ENCODE measurements at places on chromosomes 5 and 9.

GRCh38 chr9:15243081-15243480 lies 63.9 kb downstream of the TTC39B start:
- no peak for DNase-seq

DNA sequence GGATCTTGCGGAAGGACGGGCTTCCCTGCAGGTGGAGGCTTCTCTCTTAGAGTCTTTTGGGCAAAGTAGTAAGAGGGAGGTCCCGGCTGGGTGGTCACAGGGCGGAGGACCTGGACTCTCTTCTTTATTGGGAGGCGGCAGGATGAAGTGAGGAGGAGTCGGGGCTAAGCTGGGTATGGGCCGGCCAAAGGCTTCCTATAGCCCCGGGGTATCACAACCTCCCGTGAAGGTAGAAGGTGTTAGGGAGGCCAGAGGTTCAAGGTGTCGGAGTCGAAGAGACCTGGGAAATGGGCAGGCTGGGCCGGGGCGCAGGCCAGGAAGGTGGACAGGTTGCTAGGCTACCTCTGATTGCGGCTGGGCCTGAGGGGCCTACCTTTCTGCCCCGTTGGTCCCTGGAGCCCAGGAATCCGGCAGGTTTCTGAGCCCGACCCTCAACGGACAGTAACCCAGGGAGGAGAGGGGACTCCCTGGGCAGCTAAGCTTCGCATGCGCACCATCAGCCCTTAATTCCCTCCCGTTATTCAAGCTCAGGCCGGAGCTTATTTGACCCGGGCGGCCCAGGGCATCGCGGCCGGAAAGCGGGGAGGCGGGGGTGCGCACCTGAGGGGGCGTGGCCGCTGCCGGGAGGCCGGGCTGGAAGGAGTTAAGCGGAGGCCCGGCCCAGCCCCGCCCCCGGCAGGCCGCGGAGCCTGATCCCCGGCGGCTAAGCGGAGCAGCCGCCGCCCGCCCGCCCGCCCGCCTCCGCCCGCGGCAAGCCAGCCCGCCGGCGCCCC lies at the start of gene TESK1:
Gene TESK1, plus strand, starts transcription at position 685 of the 773 bp plus-strand sequence. CDS start 358 bp downstream, outside the sequence.
- DNase-seq = peak; percentile 85

- no peak for DNase-seq
These were observed 213.4 kb downstream of the MARCHF11 start for GRCh38 chr5:15966066-15966640.

- no peak for DNase-seq
These were observed 565.5 kb downstream of the ZNF608 start for GRCh38 chr5:124180875-124181461.

- DNase-seq = no peak
These were observed 409.2 kb downstream of the CETN3 start for GRCh38 chr5:90000351-90000750.

- peak; percentile 32 for DNase-seq
These were observed 84.0 kb upstream of the NEURL1B start for GRCh38 chr5:172556971-172557461.

DNA sequence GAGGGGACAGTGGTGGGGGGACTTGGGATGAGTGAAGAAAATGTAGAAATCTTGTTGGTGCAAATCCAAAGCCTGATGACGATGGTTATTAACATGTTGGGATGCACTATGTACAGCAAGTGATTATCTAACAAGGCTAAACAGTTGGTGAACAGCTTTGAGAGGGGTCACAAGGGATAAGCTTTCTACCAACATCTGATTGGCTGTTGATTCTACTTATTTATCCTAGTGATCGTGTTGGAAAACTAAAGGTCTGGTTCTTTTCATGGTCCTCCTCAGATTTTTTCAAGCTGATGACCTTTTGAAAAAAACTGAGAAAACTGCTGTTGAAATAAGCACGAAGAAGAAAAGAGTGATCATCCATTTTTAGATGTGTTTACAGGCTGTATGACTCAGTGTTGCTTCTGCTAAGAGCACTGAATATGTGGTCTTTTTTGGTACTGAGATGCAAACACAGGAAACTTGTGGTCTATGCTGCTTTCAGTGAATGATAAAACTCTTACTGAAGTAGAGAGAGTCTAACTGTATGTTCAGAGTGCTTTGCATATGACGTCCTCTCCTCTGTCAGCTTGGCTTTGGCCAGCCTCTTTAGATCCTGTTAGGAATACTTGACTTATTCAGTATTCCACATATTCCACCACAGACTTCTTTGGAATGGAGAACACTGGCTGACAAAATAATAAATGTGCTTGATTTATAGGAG lies 174.8 kb downstream of the SLF1 start:
- DNase-seq = no peak

DNA sequence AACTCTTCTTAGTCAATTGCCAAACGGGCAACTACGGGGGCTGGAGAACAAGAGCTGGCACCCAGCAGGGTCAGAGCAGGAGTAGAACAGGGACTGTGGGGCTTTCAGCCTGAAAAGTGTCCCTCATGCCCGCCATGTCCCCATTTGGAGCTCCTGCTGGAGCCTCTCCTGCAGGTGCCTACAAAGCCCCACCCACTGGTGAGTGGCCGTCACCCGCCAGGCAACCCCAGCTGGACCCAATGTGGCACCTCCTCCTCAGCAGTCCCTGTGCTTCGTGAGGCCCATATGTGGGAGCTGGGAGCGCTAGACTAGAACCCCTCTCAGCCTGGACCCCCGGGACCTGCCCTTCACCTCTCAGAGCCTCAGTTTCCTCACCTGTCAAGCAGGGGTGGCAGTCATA lies 40.9 kb downstream of the VAV2 start:
- DNase-seq = no peak

DNA sequence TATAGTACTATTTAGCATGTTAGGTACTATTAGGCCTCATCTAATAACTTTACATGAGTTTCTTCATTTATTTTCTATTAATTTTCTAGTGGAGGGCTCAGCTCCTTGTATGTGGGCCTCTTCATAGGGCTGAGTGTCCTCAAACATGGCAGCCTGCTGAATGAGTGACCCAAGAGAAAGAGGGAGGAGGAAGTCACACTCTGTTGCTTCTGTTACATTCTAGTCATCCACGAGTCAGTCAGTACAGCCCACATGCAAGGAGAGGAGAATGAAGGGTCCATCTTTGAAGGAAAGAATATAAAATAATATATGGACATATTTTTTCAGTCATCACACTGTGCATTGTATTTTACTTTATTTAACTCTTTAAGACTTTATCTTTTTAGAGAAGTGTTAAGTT lies 66.6 kb upstream of the NR3C1 start:
- DNase-seq = no peak

DNA sequence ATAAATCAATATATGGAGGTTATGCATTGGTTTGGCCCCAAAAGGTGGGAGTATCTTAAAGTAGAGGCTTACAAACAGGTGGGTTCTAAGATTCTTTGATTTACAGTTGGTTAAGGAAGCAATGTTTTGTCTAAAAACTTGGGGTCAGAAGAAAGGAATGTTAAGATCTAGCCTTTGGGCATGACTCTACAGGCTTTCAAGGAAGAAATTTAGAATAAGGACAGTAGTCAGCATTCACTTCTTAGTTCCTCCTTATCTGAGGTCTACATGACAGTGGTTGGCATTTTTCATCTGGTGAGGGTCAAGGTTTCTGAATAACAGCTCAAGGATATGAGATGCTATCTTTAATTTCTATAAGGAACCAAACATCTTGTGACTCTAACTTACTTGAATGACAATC lies 122.8 kb downstream of the CAMK4 start:
- no peak for DNase-seq

DNA sequence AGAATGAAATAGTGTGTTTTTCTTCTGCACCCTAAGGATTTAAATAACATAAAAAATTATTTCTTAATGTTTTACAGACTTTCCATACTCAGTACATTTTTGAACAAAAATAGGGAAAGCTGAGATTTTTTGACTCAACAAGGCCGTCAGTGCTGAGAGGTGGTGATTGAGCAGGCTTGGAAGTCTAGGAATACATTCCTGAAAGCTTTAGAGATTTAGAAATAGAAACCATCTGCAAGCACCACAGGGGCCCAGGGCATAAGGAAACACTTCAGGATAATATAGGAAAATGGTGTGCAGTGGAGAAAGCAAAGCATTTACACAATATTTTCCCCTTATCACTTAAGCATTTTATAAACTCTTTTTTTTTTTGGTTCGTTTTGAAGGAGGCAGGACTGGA lies 5.2 kb downstream of the BASP1 start:
- no peak for DNase-seq

- DNase-seq = no peak
These were observed 567.7 kb downstream of the CAAP1 start for GRCh38 chr9:26324786-26325443.

- no peak for DNase-seq
These were observed 27.7 kb downstream of the SKP1 start for GRCh38 chr5:134148986-134149539.

DNA sequence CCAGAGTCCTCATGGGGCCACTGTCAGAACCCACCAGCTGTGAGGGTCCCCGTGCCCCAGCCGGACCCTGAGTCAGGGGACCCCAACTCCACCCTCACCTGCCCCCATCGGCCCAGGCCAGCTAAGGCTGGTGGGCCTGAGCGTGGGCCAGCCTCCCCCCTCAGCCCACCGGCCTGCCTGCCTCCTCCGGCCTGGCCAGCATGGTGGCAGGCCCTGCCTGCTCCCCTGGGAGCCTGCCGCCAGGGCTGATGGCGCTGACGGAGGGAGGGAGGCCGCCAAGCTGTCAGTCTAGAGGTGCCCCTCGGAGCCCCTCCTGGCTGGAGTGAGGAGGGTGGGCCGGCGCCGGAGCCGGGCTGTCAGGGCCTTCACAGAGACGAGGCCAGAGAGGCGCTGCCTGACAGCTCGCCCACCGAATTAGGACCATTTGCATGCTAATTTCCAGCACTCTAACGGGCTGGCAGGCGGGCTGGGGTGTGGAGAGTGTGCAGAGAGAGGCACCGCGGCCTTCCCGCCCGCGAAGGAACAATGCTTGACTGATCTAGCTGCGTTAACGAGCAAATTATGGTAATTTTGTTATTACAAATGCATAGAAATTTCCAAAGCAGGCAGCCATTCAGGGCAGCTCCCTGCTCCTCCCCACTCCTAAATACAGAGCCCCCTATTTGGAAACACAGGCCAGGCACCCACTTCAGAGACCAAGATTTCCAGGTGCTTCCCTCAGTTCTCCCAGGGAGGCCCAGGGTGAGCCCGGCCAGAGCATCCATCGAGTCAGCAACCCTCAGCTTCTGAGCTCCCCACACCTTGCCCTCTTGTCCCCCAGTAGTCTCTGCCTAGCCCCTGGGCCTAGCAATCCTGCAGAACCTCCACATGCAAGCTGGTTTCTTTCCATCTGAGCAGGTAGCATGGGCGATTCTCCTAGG lies 169.3 kb downstream of the PAX5 start:
- peak; percentile 42 for DNase-seq

DNA sequence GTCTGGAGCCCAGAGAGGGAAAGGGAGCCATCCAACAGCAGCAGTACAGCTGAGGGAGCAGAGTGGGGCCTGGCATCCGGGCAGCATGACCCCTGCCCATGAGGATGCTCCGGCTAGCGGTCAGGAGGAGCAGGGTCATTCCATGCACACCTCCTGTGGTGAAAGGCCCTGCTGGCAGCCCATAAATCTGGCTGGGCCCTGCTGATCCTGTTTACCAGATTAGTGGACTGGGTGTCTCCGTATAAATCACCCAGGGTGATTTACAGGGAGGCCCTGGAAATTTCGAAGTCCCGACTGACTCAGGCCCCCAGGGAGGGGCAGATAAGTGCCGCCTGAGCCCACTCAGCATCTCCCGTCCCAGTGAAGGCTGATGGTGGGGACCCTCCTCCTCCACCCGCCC lies 117.6 kb upstream of the HAND1 start:
- no peak for DNase-seq

DNA sequence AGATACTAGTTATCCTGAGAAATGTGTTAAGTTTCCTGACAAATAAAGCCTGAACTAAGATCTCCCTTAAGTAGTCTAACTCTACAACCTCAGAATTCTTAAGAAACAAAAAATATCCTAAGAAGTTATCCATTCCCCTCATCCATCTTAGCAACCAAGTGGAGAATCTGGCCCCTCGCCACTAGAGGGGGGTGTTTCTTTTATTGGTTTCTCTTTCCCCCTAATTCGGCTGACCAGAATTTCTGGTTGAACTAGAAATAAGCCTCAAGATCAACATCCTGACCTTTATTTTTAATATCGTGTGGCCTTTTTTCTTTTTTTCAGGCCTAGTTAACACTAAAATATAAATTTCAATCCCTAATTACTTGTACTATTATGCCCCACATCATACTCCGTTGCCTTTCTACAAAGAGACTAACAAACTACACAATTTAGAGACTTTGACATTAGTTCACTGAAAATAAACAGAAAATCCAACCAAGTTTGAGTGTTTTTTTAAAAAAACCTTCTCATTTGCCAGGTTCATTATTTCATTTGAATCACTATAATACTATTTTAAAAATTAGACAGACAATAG lies 14.3 kb upstream of the NR4A3 start:
- peak; percentile 60 for DNase-seq

GRCh38 chr5:535846-536698 lies 11.8 kb upstream of the SLC9A3 start:
- DNase-seq = no peak

DNA sequence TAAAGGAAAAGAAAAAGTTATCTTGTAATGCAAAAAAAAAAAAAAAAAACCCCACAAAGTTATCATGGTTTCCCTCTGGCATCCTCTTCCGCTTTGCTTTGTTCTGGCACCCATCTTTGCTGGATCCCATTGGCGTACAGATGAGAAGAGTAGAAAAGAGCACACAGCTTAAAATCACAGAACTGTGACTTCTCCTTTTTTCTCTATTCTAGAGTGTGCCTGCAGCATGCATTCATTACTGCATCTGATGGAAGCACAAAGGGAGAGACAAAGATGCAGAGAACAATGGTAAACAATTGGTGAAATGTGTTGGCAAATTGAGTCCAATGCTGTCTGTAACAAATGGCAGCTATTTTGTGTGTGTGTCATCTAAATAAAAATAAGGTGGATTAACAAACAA lies 440.8 kb upstream of the PIK3R1 start:
- DNase-seq = peak; percentile 17

GRCh38 chr5:64835266-64835665 lies 66.5 kb downstream of the CWC27 start:
- DNase-seq = no peak

DNA sequence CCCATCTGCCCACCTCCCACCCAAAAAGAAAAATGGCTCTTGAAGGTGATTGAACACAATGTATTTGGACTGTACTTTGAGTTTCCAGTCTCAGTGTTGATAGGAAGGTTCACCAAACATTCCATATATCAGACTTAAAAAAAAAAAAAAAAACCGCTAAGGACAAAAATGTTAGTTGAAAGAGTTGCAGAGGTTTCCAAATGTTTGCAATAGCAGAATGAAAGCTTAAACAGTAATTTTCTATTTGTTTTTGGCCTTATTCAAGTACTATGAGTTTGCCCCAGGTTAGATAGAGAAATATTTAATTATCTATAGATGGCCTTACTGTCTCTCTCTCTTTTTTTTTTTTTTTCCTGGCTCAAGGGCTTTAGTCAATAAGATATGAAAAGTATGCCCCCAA lies 6.1 kb downstream of the LRRTM2 start:
- DNase-seq = no peak

GRCh38 chr5:25562656-25563055 lies 917.9 kb upstream of the CDH10 start:
- no peak for DNase-seq

GRCh38 chr9:99166149-99166548 lies 55.6 kb downstream of the ALG2 start:
- DNase-seq = no peak

- no peak for DNase-seq
These were observed 119.8 kb downstream of the EBF1 start for GRCh38 chr5:158979749-158980521.
